Activated naive CD8-positive, alpha-beta T cell treated with anti-CD3 and anti-CD28 coated beads for 36 hours (primary cell): ENCODE measurements at places on chromosomes 12 and 14. TPM values are rescaled to one million over a fixed set of nuclear protein-coding genes. Genes with fewer than 3 reads are reported as not detected.
A peak's percentile ranks its signal among the peaks of the same experiment; 100 is the strongest.

The KLHDC1 gene
- total RNA-seq, result 1.1 TPM

The KRT3 gene
- total RNA-seq, result not detected

The PFDN5 gene
- total RNA-seq, result 309 TPM

The SLC17A8 gene
- total RNA-seq, result not detected

The POTEM gene
- not detected for total RNA-seq

The KRT78 gene
- total RNA-seq, result not detected

The SPRING1 gene
- 25.4 TPM for total RNA-seq

The IKZF4 gene
- total RNA-seq, result 22.9 TPM

The KRT6C gene
- not detected for total RNA-seq

The OVCH1 gene
- total RNA-seq, result not detected

The MSI1 gene
- total RNA-seq, result 1.7 TPM

GRCh38 chr12:91272461-91273063, 89.9 kb upstream of the DCN start:
- no peak overlapping the region for H3K27ac ChIP-seq
- H3K27me3 ChIP-seq, result peaks cover 20% of the 10 kb centered on the region
- no peaks in the 10 kb centered on the region for H3K4me1 ChIP-seq
- H3K4me3 ChIP-seq, result no peak overlapping the region

- H3K4me3 ChIP-seq, result no peak overlapping the region
- DNase-seq, result no peak
- H3K4me1 ChIP-seq, result no peaks in the 10 kb centered on the region
- H3K27ac ChIP-seq, result no peak overlapping the region
Observed at GRCh38 chr12:100675432-100675831, 101.9 kb downstream of the GAS2L3 start.

DNA sequence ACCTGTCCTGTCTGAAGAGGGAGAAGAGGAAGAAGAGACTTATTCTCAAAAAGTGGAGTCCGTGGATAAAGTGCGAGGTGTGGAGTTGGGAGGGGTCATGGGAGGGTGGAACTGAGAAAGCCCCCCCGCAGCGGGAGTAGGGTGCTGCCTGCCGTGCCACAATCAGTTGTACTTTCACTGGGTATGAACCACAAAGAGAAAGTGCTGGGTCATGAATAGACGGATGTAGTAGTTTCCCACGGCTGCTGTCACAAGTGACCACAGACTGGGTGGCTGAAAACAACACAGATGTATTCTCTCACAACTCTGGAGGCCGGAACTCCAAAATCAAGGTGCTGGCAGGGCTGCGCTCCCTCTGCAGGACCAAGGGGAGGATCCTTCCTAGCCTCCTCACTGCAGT, 5.5 kb downstream of the DNAH10 start:
- H3K36me3 ChIP-seq, result no peaks in the 10 kb centered on the region
- DNase-seq, result peak; percentile 28
- H3K27ac ChIP-seq, result no peak overlapping the region
- no peak overlapping the region for H3K4me3 ChIP-seq
- peaks cover 10% of the 10 kb centered on the region for H3K27me3 ChIP-seq

- no peak overlapping the region for H3K4me3 ChIP-seq
- peaks cover 2% of the 10 kb centered on the region for H3K4me1 ChIP-seq
- no peak for DNase-seq
- H3K27me3 ChIP-seq, result no peaks in the 10 kb centered on the region
- H3K27ac ChIP-seq, result no peak overlapping the region
- no peaks in the 10 kb centered on the region for H3K36me3 ChIP-seq
Observed at GRCh38 chr12:132419631-132420246, 70.2 kb upstream of the FBRSL1 start.

- H3K4me3 ChIP-seq, result no peak overlapping the region
- H3K4me1 ChIP-seq, result no peaks in the 10 kb centered on the region
- DNase-seq, result no peak
Observed at GRCh38 chr12:58656254-58657009, 263.9 kb downstream of the LRIG3 start.

DNA sequence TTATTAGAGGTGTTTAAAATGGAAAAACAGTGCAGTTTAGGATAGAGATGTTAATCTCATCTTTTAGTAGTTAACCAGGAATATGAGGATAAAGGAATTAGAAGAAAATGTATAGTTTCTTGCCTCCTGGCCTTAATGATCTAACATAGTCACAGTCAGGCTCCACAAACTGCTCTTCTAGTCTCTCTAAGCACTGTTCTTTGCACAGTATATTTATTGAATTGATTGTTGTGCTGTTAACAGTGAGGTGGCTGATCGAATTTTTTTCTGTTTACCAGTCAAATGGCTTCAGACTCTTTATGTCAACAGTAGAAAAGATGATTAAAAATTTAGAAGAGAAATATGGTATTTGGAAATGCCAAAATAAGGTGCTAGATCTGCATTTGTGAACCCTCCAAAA, 37.8 kb downstream of the ATF7IP start:
- H3K27ac ChIP-seq, result peak overlapping the region; percentile 85
- H3K4me3 ChIP-seq, result no peak overlapping the region
- no peak for DNase-seq
- peaks cover 57% of the 10 kb centered on the region for H3K36me3 ChIP-seq
- H3K27me3 ChIP-seq, result no peaks in the 10 kb centered on the region

GRCh38 chr12:37547611-37548010, 769.0 kb upstream of the ALG10B start:
- H3K27me3 ChIP-seq, result no peaks in the 10 kb centered on the region
- no peak overlapping the region for H3K27ac ChIP-seq
- no peak overlapping the region for H3K4me3 ChIP-seq

DNA sequence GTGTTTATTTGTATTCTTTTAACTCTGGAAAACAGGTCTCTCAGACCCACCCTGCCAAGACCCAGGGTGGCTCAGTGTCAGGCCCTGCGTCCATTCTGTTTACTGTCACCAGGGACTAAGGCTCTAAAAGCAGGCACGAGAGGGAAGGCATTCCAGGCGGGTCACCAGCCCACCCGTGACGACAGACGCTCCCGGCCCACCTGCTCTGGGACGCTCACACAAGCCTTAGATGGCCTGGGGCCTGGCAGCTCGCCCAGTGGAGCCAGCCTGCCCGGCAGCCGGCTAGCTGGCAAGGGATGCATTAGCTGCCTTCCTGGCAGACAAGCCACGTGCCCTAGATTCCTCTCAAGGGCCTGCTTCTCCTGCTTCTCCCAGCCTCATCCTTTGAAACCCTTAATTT, 9.2 kb upstream of the NUAK1 start:
- H3K36me3 ChIP-seq, result no peaks in the 10 kb centered on the region
- DNase-seq, result no peak
- H3K27ac ChIP-seq, result no peak overlapping the region
- H3K4me3 ChIP-seq, result no peak overlapping the region
- peaks cover 17% of the 10 kb centered on the region for H3K27me3 ChIP-seq

GRCh38 chr14:84543859-84544258, 986.1 kb upstream of the FLRT2 start:
- H3K36me3 ChIP-seq, result no peaks in the 10 kb centered on the region
- no peak overlapping the region for H3K4me3 ChIP-seq
- H3K4me1 ChIP-seq, result no peaks in the 10 kb centered on the region
- DNase-seq, result no peak

- H3K36me3 ChIP-seq, result no peaks in the 10 kb centered on the region
- H3K27ac ChIP-seq, result no peak overlapping the region
- no peak for DNase-seq
- no peak overlapping the region for H3K4me3 ChIP-seq
- H3K4me1 ChIP-seq, result peaks cover 20% of the 10 kb centered on the region
Observed at GRCh38 chr14:68522510-68523325, 270.1 kb downstream of the ZFP36L1 start.

DNA sequence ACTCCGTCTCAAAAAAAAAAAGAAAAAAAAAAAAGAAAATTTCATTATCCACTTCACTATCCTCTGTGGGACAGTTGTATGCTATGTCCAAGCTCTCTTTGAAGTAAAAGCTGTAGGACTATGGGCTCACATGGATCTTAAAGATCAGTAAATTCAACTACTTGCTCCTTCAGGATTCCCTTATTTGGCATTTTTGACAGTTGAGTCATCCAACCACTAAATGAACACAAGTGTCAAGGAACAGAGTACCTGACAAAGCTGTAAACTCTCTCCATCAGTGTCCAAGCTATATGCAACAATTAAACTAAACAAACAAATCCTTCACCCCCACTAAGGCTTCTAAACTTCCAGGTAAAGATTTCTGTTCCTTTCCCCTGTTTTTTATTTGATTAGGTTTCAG, 177.0 kb downstream of the CEP128 start:
- H3K4me3 ChIP-seq, result no peak overlapping the region
- no peaks in the 10 kb centered on the region for H3K27me3 ChIP-seq
- no peak overlapping the region for H3K27ac ChIP-seq
- peaks cover 2% of the 10 kb centered on the region for H3K36me3 ChIP-seq
- H3K4me1 ChIP-seq, result no peaks in the 10 kb centered on the region
- DNase-seq, result no peak

- no peak for DNase-seq
- H3K4me3 ChIP-seq, result no peak overlapping the region
- peak overlapping the region; percentile 60 for H3K27ac ChIP-seq
- H3K27me3 ChIP-seq, result no peaks in the 10 kb centered on the region
- H3K36me3 ChIP-seq, result peaks cover 63% of the 10 kb centered on the region
- H3K4me1 ChIP-seq, result peaks cover 31% of the 10 kb centered on the region
Observed at GRCh38 chr12:44748950-44749468, 127.1 kb downstream of the NELL2 start.

GRCh38 chr12:111297703-111298426, 71.0 kb downstream of the PHETA1 start:
- no peak overlapping the region for H3K4me3 ChIP-seq
- H3K36me3 ChIP-seq, result no peaks in the 10 kb centered on the region
- no peaks in the 10 kb centered on the region for H3K27me3 ChIP-seq
- no peak overlapping the region for H3K27ac ChIP-seq
- DNase-seq, result no peak

DNA sequence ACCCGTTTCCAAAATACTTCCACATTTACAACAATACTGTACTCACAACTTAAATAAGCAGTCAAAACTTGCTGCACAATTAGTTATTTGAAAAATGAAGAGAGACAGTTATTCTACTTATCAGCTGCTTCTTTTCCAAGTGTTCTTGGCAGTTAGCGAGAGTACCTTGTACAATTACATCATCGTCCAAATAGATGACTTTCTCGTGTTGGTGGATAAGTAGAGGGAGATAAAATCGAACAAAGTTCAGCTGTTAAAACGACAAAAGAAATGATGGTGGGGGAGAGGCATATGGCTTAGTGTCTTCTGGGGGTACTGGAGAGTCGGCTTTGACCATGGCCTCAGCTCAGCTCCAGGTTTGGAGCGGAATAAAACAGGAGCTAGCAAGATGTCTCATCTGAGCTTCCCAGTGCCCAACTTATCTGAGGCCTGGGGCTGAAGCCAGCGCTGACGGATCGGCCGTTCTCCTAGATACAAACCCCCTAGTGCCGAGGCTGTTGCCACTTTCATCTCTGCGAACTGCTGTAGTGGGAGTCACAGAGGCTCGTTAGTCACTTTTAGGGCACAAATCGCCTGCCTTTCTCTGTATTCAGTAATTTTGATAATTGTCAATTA, 31.7 kb downstream of the TDG start:
- no peaks in the 10 kb centered on the region for H3K36me3 ChIP-seq
- no peak overlapping the region for H3K27ac ChIP-seq
- no peak overlapping the region for H3K4me3 ChIP-seq
- H3K27me3 ChIP-seq, result peaks cover 3% of the 10 kb centered on the region

GRCh38 chr12:74105434-74105833, 432.2 kb upstream of the ATXN7L3B start:
- DNase-seq, result no peak
- no peaks in the 10 kb centered on the region for H3K4me1 ChIP-seq
- no peak overlapping the region for H3K27ac ChIP-seq
- H3K27me3 ChIP-seq, result no peaks in the 10 kb centered on the region

DNA sequence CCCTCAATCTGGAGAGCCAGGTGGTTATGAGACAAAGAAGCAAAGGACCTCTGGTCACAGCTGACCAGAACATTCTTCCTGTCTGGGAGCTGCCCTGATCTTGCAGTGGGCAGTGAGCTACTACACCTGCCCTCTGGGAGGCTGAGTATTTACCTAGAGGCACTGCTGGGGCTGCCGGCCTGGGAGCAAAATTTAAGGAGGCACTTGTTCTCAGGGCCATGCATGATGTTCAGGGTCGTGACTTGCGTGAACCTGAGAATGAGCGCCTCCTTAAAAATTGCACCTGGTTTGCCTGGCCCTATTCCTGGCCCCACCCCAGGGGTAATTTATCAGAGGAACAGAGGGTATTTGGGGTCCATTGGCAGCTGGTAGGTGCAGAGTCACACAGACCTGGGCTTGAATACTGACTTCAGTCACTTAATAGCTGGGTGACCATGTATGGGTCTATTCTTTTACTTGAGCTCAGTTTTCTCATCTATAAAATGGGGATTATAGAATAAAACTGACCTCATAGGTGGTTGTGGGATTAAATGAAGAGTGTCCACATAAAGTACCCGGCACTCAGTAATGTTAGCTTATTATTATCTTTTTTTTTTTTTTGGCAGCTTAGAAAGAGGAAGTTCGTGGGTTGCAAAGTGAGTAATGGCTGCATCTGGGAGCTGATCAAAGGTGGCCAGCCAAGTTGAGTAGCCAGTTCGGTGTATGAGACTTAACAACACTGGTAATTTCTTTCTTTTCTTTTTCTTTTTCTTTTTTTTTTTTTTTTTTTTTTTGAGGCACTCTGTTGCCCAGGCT, 107.4 kb upstream of the MED13L start:
- no peaks in the 10 kb centered on the region for H3K27me3 ChIP-seq
- H3K27ac ChIP-seq, result no peak overlapping the region
- no peak overlapping the region for H3K4me3 ChIP-seq
- peaks cover 6% of the 10 kb centered on the region for H3K4me1 ChIP-seq
- no peaks in the 10 kb centered on the region for H3K36me3 ChIP-seq
- no peak for DNase-seq

DNA sequence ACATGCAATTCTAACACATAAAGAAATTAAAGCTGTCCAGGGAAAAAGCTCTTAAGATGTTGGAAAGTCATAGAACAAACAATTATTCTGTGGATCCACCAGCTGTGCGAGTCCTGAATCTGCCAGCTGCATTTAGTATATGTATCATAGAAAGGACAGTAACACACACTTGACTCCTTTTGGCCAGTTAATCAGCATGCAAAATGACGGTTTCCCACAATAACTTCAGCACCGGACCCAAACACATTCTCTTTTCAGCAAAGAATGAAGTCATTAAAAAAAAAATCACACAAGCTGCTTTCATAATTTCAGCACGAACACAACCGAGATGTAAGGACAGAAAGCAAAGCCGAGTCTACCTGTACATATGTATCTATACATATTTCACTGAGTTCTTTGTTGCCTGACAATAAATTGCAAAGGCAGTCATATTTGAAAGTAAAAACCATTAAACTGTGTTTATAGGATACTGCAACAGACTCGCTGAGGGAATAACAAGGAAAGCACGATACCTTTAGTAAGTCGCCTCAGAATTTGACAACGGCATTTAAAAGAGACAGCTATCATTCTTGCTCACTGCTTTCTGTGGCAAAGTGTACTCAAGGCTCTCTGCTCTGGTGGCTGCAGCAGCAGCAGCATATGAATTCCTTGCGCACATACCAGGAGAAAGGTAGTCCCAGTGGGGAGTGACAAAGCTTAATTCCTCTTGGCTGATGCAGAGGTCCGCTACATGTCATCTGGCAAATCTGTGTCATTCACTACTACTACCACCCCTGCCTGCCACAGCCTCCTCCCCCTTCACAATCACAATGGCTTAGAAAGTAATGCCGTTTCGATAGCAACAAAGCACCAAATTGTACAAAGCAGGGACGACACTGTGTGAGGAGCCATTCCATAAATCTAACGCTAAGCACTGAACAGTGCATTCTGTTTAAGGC, at the start of gene GRIP1:
GRIP1 (minus strand) TSS at position 739 of the 938 bp plus-strand sequence; CDS start at position 567, 172 bp downstream.
- H3K36me3 ChIP-seq, result no peaks in the 10 kb centered on the region
- H3K4me3 ChIP-seq, result no peak within 1 kb of the TSS
- DNase-seq, result no peak
- peaks cover 11% of the 10 kb centered on the region for H3K27me3 ChIP-seq
- H3K4me1 ChIP-seq, result no peaks in the 10 kb centered on the region
